ENCODE measurements at places on chromosomes 3 and 15. TPM values are rescaled to one million over a fixed set of nuclear protein-coding genes. Genes with fewer than 3 reads are reported as not detected.

- peak; percentile 86 for DNase-seq
- peak overlapping the region; percentile 72 for H3K4me3 ChIP-seq
- peaks cover 19% of the 10 kb centered on the region for H3K36me3 ChIP-seq
- H3K27me3 ChIP-seq = no peaks in the 10 kb centered on the region
- H3K27ac ChIP-seq = peak overlapping the region; percentile 94
Observed at GRCh38 chr3:72482589-72483321, 365.5 kb downstream of the SHQ1 start.

DNA sequence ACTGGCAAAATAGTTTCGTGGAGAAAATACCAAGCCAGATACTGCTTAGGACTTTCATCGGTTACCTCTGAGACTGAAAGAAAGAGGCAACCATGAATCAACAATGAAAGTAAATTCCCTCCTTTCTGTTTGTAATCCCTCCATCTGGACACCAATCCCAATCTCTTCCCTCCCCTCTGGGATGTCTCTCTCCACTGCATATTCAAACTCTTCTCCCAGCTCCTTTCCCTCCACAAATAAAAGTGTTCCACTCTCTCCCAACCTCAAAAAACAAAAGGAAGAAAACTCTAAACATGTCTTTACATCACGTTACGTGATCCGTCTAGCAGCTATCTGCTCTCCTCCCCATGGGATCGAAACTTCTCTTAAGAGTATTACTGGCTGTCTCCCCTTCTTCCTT lies 55.2 kb downstream of the PRTG start:
- H3K4me3 ChIP-seq = no peak overlapping the region
- H3K4me1 ChIP-seq = no peaks in the 10 kb centered on the region

GRCh38 chr15:97182581-97182980 lies 777.9 kb upstream of the ARRDC4 start:
- no peak overlapping the region for H3K4me3 ChIP-seq
- no peak overlapping the region for H3K27ac ChIP-seq
- H3K4me1 ChIP-seq = no peaks in the 10 kb centered on the region
- no peaks in the 10 kb centered on the region for H3K36me3 ChIP-seq
- H3K27me3 ChIP-seq = no peaks in the 10 kb centered on the region

- no peak overlapping the region for H3K4me3 ChIP-seq
- no peaks in the 10 kb centered on the region for H3K27me3 ChIP-seq
- no peaks in the 10 kb centered on the region for H3K4me1 ChIP-seq
- no peak overlapping the region for H3K27ac ChIP-seq
Observed at GRCh38 chr3:88509582-88509981, 359.8 kb downstream of the C3orf38 start.

DNA sequence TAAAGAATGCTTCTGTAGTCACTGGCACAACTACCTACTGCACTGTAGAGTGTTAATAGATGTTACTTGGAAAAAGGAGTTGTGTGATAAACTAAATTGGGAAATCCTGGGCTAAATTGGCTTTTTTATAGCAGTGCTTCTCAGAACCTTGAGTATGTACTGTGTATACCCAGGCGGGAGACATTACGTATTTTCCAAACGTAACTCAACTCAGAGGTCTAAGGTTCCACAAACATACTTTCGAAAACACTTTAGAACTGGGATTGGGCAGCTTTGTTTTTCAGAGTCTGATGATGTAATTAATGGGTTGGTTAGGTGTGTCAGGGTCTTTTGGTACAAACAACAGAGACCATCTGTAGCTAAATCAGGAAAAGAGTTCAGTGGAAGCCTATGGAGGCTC lies 53.5 kb upstream of the CHST2 start:
- H3K27ac ChIP-seq = peak overlapping the region; percentile 14
- DNase-seq = no peak
- no peaks in the 10 kb centered on the region for H3K36me3 ChIP-seq
- H3K27me3 ChIP-seq = no peaks in the 10 kb centered on the region
- no peak overlapping the region for H3K4me3 ChIP-seq
- H3K4me1 ChIP-seq = peaks cover 7% of the 10 kb centered on the region

Gene PEX5L
- total RNA-seq = 0.23 TPM

DNA sequence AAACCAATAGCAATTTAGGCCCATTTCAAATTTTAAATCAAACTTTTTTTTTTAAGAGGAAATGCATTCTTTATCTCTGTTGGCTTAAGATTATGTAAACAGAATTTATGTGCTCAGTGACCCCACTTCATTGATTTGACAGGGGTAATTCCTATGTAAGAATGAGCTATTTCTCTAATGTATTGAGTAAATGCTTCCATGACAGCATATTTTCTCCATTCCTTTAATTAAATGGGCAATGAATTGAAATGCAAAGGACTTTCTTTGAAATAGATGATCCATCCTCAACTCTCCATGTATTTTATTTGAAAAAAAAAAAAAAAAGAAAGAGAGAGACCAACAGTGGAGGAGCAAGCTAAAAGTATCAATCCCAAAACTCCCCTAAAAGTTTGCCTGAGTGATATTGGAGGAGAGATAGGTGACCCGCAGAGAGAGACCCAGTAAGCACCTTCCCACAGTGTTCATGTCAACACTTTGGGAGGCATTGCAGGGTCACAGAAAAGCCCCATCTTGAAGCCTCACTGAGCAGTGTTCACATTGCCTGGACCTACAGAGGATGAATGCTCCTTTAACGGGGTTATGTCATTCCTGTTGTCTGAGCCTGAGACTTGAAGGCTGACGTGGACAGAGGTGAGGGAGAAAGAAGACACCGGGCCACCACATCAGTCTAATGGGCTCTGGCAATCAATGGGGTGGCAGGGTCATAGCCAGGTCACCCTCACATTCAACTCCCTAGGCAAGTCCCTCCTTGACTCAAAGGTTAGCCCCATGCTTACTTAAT lies 176.0 kb downstream of the SHOX2 start:
- no peaks in the 10 kb centered on the region for H3K4me1 ChIP-seq
- H3K36me3 ChIP-seq = no peaks in the 10 kb centered on the region
- no peak for DNase-seq
- H3K4me3 ChIP-seq = no peak overlapping the region
- no peak overlapping the region for H3K27ac ChIP-seq

Measured in activated T-cell treated with anti-CD3 and anti-CD28 coated beads, Interleukin-2, amount 50 U/mL, for 72 hours (primary cell).